ENCODE measurements at places on chromosomes 5 and 9.

DNA sequence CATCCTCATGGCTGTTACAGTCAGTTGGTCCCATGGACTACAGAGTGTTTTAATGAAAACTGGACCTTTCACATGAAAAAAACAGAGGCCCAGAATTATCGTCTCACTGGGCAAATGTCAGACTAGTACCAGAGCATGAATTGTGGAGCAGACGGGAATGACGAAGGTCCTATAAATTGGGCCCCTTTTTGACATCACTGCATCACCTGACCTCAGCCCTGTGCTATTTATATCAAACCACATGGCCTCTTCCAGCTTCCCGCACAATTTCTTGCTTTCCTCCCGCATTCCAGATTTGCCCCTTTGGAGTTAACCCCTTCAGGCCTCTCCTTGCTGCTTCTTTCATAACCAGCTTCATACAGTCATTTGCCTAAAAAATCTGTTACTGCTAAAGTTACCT is 301.7 kb downstream of the ATPSCKMT start:
- DNase-seq = no peak

- DNase-seq = no peak
Measured at GRCh38 chr5:129804705-129805104, 56.8 kb downstream of the MINAR2 start.

DNA sequence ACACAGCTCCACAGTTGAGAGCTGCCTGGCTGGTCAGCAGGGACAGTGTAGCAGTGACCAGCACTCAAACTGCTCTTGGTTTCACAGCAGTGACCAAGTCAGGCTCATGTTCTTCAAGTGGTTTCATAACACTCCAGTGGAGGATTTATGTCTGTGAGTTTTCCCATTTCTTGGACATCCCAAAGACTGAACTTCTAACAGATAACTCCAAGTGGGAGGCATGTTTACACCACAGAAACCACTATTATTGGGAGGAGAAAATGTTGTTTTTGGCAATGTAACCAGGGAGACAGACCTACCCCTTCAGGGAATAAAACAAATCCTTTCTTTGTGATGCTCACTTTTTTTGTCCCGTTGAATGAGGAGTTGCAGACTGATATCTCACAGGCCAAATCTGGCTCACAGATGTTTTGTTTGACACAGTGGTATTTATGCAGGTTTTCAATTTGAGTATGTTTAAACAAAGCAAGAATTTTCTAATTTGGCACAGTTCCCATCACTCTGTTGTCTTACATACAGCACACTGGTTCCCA is 141.5 kb downstream of the RMI1 start:
- no peak for DNase-seq

DNA sequence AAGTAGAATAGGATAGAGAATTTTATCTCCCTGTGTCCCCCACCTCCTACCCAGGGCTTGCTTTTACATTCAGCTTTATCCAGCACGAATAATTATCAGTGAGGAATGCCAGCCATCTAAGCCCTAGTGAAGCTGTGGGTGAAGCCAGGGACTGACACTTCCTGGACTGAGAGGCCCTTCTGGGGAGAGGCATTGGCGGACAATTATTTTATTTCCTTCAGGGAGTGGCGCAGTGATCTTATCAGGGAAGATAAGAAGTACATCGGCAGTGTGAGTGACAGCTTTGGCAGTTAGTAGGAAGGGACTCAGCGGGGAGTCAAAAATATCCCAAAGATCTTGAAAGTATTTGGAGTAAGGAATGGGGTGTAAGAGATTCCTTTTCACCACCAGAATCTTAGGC is 34.9 kb upstream of the RPS23 start:
- no peak for DNase-seq

DNA sequence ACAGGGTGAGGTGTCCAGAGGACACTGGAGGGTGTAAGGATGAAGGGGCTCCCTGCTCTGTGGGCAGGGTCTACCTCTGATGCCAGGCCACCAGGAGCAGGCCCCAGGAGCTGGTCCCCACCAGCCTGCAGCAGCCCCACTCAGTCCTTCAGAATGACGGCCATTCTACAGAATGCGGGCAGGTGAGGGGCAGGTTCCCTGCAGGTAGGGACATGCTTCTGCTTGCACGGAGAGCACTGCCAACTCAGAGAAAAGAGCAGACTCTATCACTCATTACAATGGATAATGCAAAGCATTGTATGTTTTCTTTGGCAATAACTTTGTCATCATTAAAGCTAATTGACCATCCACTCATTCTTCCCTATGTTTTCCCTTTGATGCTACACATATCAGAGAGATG is 39.0 kb downstream of the DDX31 start:
- no peak for DNase-seq

- no peak for DNase-seq
Measured at GRCh38 chr5:136042665-136043121, 13.9 kb downstream of the TGFBI start.

GRCh38 chr5:58972301-58972700 is 389.4 kb downstream of the RAB3C start:
- no peak for DNase-seq

- DNase-seq = no peak
Measured at GRCh38 chr5:77230727-77231470, 20.4 kb downstream of the PDE8B start.

DNA sequence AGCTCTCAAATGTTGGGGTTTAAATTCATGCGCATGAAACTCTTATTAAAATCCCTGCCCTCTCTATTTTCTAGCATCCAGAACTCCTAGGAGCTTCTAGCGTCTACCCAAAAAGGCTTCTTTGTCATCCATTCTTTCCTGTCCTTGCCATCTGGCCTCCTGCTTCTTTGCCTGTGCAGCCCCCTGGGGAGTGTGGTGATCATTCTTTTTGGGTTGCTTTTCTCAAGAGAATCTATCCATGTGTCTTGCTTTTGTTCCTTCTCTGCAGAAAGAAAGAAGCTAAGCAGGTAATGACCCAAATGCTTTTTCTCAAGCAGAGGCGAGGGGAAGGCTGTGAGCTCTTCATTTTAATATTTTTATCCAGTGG is 26.6 kb downstream of the SKP2 start:
- DNase-seq = no peak

GRCh38 chr5:111075520-111075919 is 4.0 kb downstream of the TSLP start:
- no peak for DNase-seq
